Activated naive CD4-positive, alpha-beta T cell treated with anti-CD3 and anti-CD28 coated beads, Interleukin-2, amount 10 ng/mL, durations not matched to agents 7 days and 5 days (primary cell): ENCODE measurements at places on chromosomes 2 and 18.

DNA sequence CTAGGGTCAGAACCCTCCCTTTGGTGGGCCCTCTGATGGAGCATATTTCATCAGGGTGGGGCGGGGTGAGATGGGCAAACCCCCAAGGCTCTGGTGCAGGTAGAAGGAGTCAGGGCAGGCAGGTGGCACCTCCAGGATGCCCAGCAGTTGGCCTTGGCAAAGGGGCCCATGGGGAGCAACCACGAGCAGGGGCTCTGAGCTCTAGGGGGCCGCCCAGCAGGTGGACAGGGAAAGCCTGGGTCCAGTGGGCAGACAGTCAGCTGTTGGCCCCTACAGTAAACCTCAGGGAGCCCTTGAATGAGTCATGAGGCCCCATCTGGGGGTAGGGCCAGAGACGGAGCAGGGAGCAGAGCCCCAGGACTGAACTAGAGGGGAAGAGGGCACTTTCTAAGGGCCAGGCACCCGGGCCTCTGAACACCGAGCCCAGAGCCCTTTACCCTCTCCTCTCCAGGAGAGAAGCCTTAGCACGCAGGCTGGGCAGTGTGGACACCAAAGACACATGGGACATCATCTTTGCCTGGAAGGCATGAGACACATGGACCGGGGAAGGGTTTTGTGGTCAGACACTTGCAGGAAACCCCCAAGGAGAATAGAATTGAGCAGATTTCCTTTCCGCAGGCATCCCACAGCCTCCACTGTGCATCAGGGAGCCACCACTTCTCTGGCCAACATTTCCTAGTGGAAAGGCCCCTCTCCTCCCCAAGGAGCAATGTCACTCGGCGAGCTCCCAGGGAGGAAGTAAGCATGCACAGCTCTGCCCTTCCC, 257.3 kb downstream of the GLI2 start:
- no peak for DNase-seq

DNA sequence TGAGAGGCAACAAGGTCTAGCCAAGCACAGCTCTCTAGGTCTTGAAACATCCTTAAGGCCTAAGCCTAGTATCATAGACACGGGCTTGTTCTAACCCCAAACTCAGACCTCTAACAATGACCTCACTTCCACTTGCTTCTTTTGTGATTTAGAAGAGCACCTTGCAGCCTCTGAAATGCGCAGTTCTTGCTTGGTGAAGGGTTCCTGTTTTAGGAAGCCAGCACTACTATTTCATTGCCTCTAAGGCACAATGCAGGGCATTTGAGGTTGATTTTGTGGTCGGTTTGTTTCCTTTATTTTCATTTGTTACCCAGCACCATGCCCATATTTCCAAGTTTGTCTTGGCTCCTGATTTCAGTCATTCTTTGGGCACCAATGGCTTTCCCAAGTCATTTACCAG, 117.0 kb upstream of the CYP1B1 start:
- DNase-seq: no peak

DNA sequence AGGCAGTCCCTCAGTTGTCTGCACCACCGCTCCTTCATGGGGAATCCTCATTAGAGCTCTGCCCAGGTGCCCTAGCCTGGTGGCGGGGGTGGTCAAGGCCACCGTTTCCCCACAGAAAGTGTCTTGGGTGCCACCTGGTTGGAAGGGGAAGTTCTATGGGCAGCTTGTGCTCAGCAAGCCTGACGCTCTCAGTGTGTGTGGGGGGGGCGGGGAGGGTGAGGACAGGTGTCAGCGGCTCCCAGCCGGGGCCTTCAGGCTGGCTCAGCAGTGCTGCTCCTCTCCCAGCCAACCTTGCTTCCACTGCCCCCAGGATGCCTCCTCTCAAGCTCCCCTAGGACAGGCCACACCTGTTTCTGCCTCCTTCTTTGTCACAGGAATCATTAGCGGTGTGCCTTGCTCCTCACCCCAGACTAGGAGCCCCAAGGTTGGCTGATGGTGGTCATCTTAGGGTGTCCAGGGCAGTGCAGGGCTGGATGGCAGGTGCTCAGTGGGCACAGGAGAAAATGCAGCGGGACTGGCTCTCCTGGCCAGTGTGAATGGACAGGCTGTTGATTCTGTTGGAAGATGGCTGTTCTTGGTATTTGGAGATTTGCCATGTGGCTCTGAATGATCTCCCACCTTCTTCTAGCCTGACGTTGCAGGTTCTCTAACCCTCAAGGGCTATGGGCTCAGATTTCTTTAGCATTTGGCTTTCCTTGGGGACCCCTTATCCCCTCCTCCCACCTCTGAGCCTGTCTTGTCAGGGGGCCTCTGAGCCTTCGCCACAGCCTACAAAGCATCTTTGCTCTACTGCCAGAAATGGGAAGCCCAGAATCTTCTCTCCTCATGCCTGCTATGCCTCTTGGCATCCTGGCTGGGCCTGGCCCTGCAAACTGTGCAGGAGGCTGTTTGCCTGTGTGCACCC, 185.8 kb upstream of the HS6ST1 start:
- DNase-seq: no peak

DNA sequence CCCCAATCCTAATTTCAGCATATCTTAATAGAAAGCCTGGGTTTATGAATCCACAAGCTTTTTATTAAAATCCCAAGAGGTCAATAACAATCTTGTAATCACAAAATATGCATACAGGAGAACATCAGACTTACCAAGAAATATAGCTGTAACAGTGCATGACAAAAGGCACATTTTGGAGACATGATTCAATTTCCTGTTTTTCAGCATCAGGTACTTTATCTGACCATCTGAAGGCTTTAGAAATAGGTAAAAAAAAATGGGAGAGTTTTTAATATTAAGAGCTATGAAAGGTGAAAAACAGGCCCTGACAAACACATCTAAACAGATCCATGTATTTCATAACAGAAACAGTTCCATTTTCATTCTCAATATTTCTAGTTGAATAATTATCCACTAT, 89.9 kb upstream of the EFEMP1 start:
- DNase-seq: no peak

- DNase-seq: no peak
These were observed 165.6 kb downstream of the TMEFF2 start for GRCh38 chr2:192029089-192029488.

- no peak for DNase-seq
These were observed 81.3 kb downstream of the CDH2 start for GRCh38 chr18:28095631-28096030.

- no peak for DNase-seq
These were observed 11.7 kb downstream of the SLC4A3 start for GRCh38 chr2:219638948-219639755.

DNA sequence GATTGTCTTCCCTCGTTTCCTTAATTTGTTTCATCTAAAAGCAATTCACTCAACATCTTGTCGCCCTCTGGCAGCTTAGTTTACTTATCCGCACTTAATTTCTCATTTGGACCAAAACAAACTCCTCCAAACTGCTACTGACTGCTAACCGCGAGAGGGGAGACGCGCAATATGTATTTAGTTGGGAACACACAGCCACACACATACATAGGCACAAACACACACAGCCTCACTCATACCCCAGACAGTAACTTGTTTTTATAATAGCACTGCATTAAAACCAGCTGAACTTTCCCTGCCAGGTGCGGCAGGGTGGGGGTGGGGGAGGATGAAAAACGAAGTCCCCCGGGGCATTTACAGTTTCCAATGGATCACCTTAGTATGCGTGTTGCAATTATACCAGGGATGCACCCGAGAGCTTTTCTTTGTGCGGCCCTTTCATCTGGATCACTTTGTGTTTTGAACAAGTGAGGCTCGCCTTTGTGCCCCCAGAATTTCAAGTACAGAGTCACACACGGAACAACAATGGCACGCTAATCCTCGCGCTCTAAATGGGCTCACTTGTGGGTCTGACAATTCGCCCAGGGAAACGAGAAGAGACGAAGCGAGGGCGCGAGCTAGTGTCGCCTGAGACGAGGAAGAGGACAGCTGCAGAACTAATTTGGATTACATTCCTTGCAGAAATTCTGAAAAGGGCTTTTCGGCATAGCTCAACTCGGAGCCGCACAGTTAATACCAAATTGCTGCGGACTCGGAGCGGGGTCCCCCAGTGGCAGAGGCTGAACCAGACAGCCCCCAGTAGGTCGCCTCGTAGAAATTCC, 2.4 kb downstream of the ERBB4 start:
- DNase-seq: no peak

- DNase-seq: no peak
These were observed 3.9 kb upstream of the ETAA1 start for GRCh38 chr2:67393237-67393636.

- DNase-seq: no peak
These were observed 25.7 kb downstream of the RHOB start for GRCh38 chr2:20472569-20472968.

GRCh38 chr2:9268301-9269080, 61.9 kb downstream of the ASAP2 start:
- DNase-seq: no peak

DNA sequence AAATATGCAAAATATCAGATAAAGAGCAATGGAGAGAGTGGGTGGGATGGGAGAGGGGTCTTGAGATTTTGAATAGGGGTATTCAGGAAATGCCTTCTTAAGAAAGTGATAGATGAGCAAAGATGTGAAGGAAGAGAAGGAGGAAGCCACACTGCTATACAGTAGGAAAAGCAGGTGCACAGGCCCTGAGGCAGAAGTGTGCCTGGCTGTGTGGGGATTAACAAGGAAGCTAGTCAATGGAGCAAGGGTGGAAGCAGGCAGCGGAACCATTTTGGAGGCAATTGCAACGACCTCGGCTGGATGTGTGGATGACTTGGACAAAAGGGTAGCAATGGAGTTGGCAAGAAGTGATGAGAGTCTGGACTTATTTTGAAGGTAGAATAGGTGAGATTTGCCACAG, 11.0 kb upstream of the CNGA3 start:
- no peak for DNase-seq

GRCh38 chr2:81061016-81061415, 756.5 kb upstream of the LRRTM1 start:
- DNase-seq: no peak

DNA sequence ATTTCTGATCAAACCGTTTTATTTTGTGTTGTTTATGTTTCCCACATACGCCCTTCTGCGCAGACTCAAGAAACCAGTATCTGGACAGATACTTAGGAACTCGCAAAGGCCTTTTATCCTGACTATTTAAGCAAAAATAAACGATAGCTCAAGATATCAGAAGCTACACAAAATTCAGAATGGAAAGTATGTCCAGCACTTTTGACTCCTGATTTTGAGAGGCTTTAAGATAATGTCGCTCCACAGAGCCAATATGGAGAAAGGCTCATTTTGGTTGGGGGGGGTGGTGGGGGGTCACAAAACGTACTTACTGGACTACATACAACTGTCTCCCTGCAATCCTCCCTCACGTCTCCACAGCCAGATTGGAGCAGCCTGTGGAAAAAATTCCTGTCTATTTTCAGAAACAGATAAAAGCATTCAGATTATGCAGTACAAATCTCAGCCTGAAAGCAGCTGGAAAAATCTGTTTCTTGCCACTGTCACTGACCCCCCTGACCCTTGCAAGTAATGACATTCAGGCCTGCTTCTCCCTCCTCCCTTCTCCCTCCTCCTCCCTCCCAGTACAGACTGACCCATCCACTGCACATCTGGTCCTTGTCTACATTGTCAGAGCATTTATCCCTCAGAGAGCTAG, 34.9 kb upstream of the LCLAT1 start:
- DNase-seq: no peak

DNA sequence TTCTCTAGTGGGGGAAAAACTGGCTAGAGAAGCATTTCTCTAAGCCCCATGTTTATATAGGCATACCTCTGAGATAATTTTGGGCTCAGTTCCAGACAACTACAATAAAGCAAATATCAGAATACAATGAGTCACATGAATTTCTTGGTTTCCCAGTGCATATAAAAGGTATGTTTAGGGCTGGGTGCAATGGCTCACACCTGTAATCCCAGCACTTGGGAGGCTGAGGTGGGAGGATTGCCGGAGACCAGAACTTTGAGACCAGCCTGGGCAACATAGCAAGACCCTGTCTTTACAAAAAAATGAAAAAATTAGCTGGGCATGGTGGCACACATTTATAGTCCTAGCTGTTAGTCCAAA, 22.2 kb downstream of the TSN start:
- no peak for DNase-seq

- DNase-seq: no peak
These were observed 32.5 kb downstream of the CFLAR start for GRCh38 chr2:201148434-201148990.

- DNase-seq: no peak
These were observed 16.2 kb downstream of the ATIC start for GRCh38 chr2:215328066-215328465.

DNA sequence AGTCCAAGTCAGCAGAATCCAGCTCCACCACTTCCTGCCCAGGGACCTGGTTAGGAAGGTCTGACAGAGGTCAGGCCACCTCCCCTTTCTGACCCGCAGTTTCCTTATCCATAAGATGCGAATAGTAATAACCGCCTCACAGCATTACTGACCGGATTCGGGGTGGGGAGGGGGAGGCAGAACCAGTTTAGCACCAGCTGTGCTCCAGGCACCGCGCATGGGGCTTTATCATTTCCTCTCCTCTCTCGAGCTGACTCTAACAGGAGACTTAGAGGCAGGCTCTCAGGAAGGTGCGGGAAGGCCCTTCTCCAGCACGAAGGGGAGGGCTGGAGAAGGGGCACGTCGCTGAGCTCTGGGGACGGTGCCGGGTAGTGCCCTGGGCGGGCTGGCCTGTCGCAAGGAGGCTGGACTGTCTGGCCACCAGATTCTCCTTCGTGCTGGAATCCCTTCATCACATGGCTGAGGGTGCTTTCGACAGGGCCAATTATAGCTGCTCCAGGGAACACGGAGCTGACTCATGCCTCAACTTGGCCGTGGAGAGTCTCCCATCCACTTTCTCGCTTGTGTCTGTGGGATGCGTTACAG, 5.7 kb downstream of the EHD3 start:
- DNase-seq: no peak

DNA sequence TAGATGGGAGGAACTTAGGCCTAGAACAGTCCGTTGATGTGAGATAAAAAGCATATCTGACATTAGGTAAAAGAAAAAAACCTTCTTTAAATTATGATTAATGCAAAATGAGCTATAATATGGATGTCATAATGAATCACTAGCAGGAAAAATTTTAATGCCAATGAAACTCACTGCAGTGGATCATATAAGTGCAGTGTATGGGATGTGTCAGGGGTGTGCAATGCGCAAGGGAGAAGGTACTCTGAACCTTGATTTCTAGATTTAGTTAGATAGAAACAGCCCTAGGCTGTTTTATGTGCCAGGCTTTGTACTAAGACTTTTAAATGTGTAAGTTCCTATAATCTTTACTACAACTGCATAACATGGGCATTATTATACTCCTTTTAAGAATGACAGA, 50.4 kb upstream of the NXPH2 start:
- DNase-seq: no peak
